Motor neuron (in vitro differentiated cells): ENCODE measurements at places on chromosomes 7 and 10. TPM values are rescaled to one million over a fixed set of nuclear protein-coding genes. Genes with fewer than 3 reads are reported as not detected.

- ATAC-seq = no peak
Observed at GRCh38 chr7:78703391-78703790, 750.1 kb downstream of the MAGI2 start.

- ATAC-seq = no peak
Observed at GRCh38 chr7:30453921-30454320, 24.7 kb downstream of the NOD1 start.

The NUDT13 gene
- total RNA-seq = 0.50 and 0.96 TPM in 2 replicates

The CUEDC2 gene
- 69.0 and 72.0 TPM in 2 replicates for total RNA-seq

The ABCB4 gene
- 0.46 and 0.70 TPM in 2 replicates for total RNA-seq
